RWPE1 (cell line): ENCODE measurements at places on chromosomes 3 and 15.

- DNase-seq, result no peak
Measured at GRCh38 chr3:104855702-104856101, 511.0 kb upstream of the ALCAM start.

DNA sequence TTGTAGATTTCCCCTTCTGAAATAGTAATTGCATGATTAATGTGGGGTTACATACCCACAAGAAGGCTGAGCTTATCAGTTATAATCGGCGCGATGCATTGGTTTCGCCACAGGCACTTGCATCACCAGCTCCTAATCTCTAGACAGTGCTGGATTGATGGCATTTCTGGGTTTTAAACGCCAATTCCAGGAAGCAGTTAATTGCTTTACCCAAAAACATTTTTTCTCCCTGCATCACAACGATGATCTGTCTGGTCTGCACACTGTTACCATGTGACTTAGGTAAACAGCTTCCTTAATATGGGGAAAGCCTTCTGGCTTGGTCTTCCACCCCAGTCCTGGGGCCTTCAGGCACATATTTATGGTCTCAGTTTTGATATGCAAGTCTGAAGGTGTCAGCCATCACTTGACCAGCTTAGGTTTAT lies 70.0 kb upstream of the HEG1 start:
- DNase-seq, result peak; percentile 46

GRCh38 chr15:69758810-69759790 lies 306.5 kb downstream of the RPLP1 start:
- no peak for DNase-seq

DNA sequence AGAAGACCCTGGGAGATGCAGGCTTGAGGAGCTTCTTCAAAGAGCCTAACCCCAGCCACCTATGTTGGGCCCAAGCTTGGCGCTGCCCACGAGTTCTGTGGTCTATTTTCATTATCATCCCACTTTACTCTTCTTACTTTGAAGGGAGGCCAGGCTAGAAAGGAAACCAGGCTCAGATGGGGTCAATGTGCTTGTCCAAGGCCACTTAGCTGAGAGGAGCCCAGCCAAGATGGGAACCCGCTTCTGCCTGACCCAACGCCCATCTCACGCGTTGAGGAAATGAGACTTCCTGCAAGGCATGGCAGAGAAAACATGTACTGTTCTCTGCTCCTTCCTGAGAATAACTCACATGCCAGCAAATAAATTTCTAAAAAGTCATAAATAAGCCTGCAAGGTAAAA lies 486.3 kb upstream of the PROK2 start:
- DNase-seq, result no peak

DNA sequence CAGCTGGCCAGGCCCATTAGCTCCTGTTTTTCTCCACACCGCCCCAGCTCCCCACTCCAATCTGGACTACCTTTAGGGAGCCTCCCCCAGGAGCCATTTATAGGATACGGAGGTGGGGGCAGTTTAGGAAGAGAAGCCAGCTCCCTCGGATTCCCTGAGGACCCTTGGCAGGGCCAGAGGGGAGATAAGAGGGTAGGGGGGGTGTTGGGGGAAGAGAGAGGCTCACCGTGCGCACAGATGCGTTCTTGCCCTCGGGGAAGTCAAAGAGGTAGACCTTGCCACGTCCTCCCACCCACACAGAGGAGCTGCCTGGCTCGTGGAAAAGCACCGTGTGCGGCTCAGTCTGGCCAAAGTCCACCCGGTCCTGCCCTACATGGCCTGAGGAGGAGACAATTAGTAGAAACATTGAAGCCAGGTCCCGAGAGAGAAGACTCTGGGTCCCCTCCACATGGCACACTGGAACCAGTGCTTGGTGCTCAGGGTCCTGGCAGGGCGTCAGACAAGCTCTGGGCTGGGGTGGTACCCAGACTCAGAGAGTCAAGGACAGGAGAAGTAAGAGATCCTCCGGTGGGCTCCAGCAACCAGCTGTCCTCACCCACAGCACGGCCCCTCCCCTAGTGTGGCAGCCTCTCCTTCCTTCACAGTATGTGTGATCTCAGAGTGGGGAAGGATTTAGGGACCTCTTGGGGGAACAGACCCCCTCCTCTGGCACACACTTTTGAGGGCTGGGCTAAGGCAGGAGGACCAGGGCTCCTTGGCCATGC lies 15.0 kb downstream of the SEMA7A start:
- no peak for DNase-seq

DNA sequence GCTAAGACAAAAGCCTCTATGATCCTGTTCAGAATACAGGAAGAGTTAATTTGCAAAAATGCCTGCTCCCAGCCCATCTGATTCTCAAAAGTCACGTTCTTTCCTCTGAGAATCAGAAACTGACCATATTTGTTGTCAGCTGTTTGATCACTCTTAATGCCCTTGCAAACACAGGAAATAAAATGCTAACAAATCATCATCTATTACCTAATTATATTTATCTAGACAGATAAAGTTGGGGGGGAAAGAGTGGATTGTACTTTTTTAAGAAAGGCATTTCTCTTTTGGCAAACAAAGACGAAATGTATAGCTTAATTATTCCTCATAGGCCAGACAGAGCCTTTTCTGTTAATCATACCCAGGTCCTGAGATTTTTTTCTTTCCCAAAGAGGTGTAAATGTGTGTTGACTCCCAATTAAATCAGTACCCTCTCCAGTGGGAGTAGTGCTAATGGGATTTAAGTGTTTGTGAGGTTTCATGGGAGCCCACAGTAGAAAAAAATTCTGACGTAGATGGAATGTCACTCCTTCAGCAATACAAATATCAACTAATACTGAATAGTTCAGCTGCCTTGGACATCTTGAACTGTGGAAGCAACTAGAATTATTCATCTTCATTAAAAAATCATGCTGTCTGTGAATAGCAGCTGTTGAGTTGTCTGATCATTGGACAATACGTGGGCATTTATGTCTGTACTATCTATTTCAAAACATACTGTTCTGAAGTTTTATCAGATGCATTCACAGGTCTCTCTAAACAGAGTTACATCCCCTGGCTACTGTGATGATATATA lies 22.5 kb upstream of the BNIP2 start:
- DNase-seq, result no peak

- DNase-seq, result no peak
Measured at GRCh38 chr3:191334346-191334893, 4.1 kb upstream of the UTS2B start.

DNA sequence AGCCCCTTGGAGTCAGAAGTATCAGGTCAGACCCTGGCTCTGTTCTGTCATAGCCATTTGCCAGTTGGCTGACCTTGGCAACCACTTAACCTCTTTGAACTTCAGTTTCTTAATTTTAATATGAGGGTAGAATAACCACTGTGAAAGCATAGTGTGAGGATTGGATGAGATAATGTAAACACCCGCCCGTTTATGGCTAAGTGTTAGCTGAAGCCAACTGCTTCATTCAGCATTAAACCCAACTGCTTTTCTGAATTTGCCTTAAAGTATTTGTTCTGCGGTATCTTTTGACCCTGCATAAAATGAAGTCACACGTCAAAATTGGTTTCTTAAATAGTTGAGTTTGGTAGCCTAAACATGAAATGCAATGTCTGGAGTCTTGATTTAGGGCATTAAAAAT lies 121.5 kb upstream of the ABHD17C start:
- DNase-seq, result no peak

DNA sequence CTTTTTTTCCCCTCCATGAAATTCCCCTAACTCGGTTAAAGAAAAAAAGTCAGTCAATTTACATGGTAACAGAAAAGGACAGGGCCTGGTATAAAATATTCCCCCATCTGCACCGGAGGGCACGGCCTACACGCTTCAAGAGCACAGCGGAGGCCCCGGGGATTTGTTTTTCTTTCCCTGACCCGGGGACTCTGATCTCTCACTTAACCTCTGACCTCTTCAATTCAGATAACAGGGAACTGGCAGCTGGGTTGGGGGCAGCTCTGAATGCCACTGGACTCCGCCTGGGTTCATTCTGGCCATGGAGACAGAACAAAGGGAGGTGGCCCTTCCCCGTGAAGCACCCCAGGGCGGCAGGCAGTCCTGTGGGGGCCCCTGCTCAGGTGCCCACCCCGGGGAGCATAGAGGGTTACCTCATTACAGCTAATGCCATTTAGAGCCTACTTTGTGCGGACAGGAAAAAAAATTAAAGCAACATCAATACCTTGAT lies 257.5 kb downstream of the SHQ1 start:
- DNase-seq, result no peak

- DNase-seq, result peak; percentile 82
Measured at GRCh38 chr3:111859061-111859973, at the start of gene PHLDB2. PHLDB2 (plus strand) TSS chr3:111859265; CDS start chr3:111884078, 24,813 bp downstream.

DNA sequence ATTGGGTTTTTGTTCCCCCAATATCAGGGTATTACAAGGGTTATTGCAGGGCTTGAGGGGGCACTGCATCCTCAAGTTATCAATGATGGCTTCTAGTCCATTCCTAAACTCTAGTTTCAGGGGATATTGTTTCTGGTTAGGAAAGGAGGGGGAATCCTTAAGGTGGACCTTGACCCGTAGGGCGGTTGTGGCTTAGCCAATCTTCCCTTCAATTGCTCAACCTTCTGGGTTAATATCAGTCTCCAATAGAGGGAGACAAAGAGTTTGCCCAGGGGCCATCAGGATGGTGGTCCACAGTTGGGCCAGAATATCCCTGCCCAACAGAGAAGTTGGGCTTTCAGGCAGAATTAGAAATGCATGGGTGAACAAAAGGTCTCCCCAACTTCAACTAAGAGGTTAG lies 214.9 kb downstream of the BCHE start:
- no peak for DNase-seq

- DNase-seq, result peak; percentile 93
Measured at GRCh38 chr15:85494048-85494777, 113.8 kb downstream of the AKAP13 start.

- no peak for DNase-seq
Measured at GRCh38 chr3:129525341-129525968, 3.0 kb upstream of the RHO start.

DNA sequence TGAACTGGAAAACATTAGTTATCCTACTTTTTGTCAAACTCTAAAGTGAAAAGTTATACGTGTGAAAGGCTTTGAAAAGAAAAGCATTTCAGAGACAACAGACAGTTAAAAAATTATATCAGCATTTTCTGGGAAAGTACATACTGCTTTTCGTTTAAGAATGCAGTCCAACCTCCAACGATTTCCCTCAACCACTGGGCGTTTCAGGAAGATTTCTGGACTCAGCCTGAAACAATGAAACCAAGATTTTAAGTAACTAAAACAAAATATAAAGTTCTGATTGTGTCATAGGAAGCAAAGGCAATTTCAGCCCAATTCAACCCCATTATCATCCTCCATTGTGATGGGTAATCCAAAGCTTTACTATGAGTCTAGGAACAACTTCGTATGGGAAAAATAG lies 110.7 kb downstream of the PLD1 start:
- DNase-seq, result no peak

DNA sequence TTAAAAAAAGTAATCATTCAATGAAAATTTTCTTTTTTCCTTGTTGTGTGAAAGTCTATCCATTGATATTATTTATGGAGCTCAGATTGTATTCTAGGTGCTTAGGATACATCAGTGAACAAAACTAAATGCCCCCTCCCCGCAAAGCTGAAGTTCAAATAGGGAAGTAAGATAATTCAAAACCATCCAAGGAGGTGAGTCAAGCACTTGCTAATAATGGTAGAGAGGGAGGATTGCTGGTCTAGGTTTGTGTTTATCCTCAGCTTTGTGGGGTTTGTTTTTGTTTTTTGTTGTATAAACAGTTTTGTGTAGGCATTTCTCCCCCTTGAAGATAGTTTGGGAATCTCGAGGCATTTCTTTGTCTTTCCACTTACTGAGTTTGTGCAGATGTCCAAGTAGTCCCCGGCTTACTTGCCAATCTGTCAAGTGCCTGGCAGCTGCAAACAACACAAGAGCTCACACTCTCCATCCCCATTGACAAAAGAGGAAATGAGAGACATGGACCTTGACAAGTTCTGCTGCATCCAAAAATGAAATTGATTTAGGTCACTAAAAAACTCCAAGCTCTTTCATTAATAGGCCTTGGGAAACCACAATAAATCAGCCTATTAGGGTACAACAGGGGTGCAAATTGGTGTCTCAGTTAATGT lies 575.8 kb upstream of the TBL1XR1 start:
- DNase-seq, result no peak

DNA sequence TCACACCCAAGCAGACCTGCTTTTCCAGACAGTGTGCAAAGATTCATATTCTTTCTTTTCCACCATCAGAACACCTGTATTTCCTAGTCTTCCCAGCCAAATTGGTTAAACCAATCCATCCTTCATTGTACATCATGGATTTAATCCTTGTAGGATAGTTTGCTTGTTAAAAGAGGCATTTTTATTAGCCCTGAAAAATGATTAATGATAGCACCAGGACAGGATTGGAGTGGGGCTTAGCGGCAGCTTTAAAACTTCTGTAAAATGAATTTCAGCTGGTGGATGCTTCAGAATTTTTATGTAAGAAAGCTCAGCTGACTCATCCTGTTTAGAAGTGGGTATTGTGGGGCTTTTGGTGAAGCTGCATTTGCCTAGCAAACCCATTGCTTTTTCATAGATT lies 36.1 kb upstream of the ARHGEF26 start:
- no peak for DNase-seq

DNA sequence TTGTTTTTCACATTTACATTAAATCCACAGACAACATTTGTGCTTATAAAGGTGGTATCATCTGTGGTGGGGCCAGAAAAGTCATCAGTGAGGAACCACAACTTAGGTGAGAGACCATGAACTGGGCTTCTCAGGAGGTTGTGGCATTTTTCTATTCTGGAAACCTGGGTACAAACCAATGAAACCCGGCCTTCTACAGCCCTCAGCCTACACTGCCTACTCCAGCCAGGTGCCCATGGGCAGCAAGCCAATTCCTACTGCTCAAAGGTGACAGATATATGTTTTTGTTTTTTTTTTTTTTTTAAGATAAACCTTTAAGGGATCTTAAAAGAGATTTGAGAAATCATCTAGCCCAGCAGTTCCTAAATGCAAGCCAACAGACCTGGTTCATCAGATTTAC lies 20.3 kb downstream of the SPG21 start:
- no peak for DNase-seq

DNA sequence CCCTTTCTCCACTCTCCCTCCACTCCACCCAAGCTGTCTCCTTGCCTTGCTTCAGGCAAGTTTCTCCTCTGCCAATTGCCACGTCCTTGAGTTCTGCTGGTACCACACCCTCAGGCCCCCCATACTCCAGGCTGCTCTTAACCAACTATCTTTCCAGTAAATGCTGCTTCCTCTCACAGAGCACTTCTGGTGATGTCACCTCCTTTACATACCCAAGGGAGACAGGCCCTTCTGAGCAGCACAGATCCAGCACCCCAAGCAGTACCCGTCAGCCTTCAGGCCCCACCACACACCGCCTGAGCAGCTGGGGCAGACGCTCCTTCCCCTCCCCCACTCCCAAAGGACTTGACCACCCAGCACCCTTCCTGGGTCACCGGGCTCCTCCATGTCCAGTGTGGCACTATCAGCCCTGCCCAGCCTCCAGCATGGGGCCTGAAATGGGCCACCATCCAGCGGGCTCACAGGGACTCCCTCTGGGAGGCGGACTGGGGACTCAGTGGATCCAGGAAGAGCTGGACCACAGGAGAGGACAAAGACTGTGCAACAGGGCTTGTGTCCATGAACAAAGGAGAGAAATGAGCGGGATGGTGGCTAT lies 50.2 kb downstream of the KLF15 start:
- no peak for DNase-seq

GRCh38 chr15:69085325-69086081 lies 71.0 kb downstream of the NOX5 start:
- no peak for DNase-seq

GRCh38 chr3:62241279-62241678 lies 132.1 kb downstream of the FEZF2 start:
- DNase-seq, result no peak

GRCh38 chr3:32457971-32458471 lies 44.6 kb downstream of the CMTM6 start:
- DNase-seq, result no peak
